ENCODE measurements at places on chromosomes 2 and 18.

GRCh38 chr2:101770726-101771125 lies 73.2 kb downstream of the MAP4K4 start:
- no peak for DNase-seq

GRCh38 chr18:9756933-9757470 lies 48.9 kb downstream of the RAB31 start:
- DNase-seq = no peak

- peak; percentile 61 for DNase-seq
Observed at GRCh38 chr2:198309673-198310280, 505.4 kb downstream of the PLCL1 start.

GRCh38 chr2:37324536-37324785 lies 172 bp downstream of the PRKD3 start:
- DNase-seq = peak; percentile 67

- no peak for DNase-seq
Observed at GRCh38 chr2:204249437-204249836, 295.8 kb upstream of the PARD3B start.

- DNase-seq = no peak
Observed at GRCh38 chr2:122804494-122804893, 1049.0 kb downstream of the TSN start.

DNA sequence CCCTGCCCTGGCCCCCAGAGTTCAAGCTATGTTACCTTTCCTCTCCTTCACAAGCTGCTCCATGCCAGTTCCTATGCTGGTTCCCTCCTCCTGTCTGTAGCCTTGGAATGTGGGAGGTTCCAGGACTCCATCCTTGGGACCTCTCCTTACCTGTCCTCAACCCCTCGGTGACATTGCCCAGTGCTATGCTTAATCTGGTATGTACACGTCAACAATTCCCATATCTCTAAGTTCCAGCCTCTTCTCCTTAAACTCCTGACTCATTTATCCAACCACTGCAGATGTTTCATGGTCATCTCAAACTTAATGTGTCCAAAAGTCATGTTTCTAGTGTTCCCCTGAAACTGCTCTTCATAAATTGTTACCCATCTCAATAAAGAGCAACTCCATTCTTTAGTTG lies 160.8 kb downstream of the TNS1 start:
- no peak for DNase-seq

DNA sequence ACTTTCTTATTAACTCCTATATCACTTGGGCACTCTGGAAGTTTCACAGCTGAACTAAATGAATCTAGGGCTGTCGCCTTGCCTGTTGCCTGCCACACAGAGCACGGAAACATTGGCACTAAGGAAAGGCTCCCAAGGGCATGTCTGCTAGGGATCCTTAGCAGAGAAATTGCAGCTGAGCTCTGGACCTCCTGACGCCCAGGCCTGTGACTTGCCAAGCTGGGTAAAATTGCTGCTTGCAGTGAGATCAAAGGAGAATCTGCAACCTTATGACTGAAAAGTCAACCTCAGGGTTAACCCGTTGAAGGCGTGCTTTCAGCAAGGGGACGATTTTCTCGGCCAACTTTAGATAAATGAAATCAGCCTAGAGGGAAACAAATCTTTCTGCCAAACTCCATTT lies 189.8 kb downstream of the NCK2 start:
- DNase-seq = peak; percentile 65

- DNase-seq = no peak
Observed at GRCh38 chr2:37858400-37858711, 66.7 kb upstream of the RMDN2 start.

- peak; percentile 56 for DNase-seq
Observed at GRCh38 chr2:134207589-134208209, 46.2 kb upstream of the MGAT5 start.

DNA sequence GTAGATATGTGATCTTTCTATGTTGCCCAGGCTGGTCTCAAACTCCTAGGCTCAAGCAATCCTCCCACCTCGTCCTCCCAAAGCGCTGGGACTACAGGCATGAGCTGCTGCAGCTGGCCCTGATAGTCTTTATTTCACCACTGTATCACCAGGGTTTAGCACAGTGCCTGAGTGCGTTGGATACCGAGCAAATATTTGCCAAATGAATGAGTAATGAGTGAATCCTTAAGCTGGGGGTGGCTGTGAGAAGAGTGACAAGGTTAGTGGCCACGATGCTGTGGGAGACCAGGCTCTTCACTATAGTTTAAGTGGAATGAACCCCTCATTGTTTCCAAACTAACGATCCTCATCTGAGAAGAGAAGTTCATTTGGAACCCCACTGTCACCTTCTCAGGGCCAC lies 60.8 kb upstream of the FAM136A start:
- DNase-seq = no peak

DNA sequence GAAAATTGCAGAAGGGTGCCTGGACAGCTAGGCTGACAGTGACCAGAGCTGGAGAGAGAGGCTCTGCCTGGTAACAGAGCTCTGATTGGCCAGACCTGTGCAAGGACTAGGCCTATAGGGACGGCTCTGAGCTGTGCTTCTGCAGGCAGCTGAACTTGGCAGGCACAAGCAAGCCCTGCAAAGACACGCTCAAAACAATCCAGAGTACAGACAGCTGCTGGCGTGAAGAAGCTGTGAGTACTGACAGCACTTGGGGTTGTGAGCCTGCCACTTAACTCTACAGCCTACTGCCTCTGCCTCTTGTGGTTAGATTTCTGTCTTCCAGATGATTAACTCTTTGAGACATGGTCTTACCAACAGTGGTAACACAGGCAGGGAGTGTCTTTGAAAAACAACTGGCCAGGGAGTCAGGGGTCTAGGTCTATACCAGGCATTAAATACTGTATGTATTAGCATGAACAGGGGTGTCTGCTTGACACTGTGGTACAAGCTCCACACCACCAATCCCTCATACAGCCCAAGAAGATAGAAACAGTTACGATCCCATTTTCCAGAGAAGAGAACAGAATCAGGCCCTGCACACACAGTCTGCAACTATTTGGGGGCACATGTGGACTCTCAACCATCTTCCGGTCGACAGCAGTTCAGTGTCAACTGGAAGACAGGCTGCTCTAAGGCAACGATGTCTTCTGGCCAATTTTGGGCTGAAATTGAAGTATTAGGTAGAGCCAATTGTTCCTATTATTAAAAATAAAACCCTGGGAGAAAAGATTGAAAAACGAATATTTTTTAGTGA lies 568.4 kb downstream of the TNS1 start:
- peak; percentile 27 for DNase-seq

GRCh38 chr2:120936476-120937334 lies 201.0 kb downstream of the GLI2 start:
- DNase-seq = no peak

GRCh38 chr18:23257137-23257536 lies 121.9 kb downstream of the CABLES1 start:
- DNase-seq = no peak

DNA sequence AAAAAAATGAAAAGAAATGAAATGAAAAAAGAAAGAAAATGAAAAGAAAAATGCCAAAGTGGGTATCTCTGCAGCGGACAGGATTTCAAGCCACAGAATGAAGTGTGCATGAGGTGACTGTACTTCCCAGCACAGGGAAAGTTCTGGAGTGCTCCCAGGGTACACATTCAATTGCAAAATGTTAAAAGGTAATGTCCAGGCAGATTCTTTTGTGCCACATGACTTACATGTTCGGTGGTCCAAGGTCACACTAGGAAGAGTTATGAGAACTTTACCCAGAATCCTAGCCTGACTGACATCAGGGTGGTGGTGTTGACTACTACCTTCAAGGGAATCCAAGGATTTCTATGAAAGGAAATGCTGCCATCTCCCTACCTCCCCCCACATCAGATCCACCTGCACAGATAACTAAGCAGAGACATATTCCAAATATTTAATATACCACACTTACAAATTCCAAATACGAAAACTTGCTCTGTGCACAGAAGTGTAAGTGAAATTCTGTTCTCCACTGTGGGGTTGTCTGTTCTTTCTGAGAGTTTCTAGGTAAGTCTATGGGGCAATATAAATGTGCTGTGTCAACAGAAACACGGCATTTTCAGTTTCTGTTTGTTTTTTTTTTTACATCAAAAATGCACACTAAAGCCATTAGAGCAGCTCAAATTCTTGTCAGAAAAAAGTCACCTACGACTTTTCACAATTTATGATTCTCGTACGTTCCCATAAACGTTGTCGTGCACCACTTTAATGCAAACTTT lies 56.6 kb downstream of the CABYR start:
- DNase-seq = no peak

DNA sequence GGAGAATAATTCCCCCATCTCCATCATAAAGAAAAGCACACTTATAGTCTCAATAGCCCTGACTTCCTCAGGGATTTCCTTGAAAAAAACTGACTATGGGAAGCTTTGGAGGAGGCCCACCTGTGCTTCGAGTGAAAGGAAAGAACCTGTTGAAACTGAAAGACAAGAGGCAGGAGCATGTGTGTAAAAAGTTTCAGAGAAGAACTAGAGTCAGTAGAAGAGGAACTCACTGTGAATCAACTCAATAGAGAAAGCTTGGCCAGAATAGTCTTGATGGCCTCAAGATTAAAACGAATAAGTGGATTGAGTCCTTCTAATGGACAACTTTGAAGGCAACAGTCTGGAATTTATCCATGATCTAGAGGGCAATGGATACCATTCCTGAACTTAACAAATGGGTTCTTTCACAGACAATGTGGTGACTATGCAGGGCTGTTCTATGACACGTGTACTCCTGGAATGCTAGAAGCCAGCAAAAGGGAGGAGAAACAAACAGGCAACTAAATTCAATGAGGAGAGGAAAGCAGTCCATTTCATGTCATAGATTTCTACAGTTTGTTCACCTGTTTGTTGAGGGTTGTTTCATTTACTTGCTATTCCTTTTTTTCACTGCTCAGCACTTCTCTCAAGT lies 442.3 kb downstream of the GRB14 start:
- no peak for DNase-seq

DNA sequence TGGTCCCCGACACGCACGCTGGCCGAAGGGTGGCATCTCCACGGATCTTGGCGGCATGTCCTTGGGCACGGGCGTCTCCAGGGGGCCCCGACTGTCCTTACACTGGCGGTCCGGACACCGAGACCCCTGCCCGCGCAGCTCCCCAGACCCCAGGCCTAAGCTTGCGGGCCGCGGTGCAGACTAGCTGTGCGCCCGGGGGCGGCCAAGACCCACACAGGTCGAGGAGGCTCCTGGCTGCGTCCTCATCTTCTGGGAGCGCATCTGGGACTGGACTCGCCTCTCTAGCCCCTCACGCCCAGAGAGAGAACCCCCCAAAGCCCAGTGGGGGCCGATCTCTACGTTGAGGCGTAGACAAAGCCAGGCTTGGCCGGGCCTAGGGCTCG lies 475 bp upstream of the TWIST2 start:
- no peak for DNase-seq

GRCh38 chr2:16861530-16861929 lies 195.9 kb upstream of the CYRIA start:
- no peak for DNase-seq

- no peak for DNase-seq
Observed at GRCh38 chr2:222130855-222131254, 167.9 kb downstream of the PAX3 start.

GRCh38 chr2:69133898-69134297 lies 120.9 kb downstream of the ANTXR1 start:
- DNase-seq = no peak

- DNase-seq = no peak
Observed at GRCh38 chr2:55093381-55093780, 43.1 kb upstream of the RTN4 start.

DNA sequence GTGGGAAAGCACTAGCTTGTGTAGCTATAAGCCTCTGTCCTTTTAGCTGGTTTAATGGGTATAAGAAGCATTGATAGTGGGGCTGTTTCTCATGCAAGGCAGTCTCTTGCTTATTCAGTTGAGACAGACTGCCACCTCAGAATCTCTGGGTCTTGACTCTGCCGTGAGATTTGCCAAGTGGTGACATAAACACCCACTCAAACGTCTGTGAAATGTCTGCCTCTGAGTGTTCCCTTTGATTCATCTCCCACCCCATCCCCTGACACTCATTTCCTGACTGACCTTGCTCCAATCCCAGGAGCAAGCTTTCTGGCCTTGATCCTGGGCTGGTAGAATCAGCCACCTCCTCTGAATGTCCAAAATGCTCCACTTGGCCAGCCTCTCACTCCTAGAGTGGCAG lies 141.9 kb upstream of the RBMS1 start:
- DNase-seq = no peak

DNA sequence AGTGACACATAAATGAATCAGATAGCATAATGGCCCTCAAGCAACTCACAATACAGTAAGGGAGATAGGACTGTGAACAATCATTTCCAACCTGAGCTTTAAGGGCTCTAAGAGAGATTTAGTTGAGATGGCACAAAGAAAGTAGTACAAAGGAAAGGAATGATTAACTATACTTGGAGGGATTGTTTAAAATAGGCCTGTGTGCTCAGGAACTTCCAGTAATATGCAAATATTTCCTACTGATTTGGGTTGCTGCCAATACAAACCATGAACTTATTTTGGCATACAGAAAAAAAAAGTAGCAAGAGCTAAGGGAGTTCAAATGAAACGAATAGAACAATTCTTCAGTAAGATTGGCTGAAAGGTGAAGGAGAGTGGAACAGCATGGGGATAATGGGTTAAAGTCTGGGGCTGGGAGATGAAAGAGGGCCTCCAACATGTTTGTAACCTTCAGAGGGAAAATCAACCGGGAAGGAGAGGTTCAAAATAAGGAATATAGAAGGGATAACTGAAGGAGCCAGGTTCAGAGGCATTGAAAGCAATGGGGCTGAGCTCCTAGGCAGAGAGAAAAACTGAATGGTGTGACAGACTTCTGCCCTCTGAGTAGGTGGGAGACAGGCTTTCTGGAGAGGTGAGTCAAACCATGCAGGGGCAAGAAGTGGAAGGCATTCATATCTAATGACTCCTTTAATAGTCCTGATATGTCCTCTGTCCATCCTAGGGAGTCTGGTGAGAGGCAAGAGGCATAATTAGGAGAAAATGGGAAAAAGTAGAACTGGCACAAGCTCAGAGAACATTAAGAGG lies 83.5 kb downstream of the DNAH7 start:
- DNase-seq = no peak

GRCh38 chr18:12639990-12640880 lies 17.7 kb downstream of the SPIRE1 start:
- no peak for DNase-seq

DNA sequence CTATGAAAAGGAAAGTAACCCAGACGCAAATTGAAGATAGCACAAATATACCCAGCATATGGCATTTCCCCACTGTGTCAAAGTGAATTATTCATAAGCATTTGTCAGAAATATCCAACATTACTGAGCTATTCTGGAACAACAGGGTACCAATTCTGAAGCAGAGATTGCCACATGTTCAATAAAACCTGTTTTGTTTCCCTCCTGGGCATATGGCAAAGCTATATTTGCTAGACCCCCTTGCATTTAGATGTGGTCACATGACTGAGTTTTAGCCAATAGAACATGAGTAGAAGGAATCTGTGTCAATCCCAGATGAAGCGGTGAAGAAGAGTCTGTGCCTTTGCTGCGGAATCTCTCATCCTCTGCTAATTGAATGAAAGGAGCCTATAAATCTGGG lies 296.4 kb upstream of the DLGAP1 start:
- DNase-seq = no peak

Measured in naive thymus-derived CD8-positive, alpha-beta T cell (primary cell).